ENCODE measurements at places on chromosomes 7 and 10. TPM values are rescaled to one million over a fixed set of nuclear protein-coding genes. Genes with fewer than 3 reads are reported as not detected.

TAS2R60 gene
- total RNA-seq: not detected

MMD2 gene
- not detected for total RNA-seq

ZNF22 gene
- total RNA-seq: 35.6 TPM

THSD7A gene
- total RNA-seq: 26.7 TPM

SNX10 gene
- 8.2 TPM for total RNA-seq

DENND2A gene
- 50.7 TPM for total RNA-seq

NPY gene
- total RNA-seq: not detected

GRID2IP gene
- total RNA-seq: not detected

Data from uterus (tissue), 4 donors.